Activated CD8-positive, alpha-beta memory T cell treated with anti-CD3 and anti-CD28 coated beads for 1 hour (primary cell): ENCODE measurements at places on chromosomes 7 and 10.

DNA sequence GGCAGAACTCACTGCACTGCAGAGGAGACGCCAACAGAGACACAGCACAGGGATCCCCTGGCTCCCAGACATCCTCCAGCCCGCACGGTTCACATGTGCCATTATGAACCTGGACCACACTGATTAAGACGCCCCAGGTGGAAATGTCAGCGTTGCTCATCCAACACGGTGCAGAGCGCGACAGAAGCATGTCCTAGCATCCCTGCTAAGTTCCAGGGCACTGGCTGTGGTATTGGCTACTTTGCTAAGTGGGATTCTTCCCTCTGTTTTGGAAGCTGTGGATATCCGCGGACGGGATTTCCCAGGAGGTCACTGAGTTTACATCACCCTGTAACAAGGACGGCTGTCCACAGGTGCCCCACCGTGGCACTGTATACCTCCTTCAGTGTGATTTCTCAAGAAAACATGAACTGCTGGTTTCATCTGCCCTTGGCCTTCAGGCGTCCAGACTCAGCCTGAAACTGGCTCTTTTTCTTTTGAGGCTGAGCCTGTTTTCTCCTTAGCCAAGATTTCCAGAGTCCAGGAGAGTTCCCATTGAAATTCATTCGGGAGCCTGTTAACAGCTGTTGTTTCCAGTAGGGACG, 324.0 kb downstream of the WDR37 start:
- no peak for DNase-seq

DNA sequence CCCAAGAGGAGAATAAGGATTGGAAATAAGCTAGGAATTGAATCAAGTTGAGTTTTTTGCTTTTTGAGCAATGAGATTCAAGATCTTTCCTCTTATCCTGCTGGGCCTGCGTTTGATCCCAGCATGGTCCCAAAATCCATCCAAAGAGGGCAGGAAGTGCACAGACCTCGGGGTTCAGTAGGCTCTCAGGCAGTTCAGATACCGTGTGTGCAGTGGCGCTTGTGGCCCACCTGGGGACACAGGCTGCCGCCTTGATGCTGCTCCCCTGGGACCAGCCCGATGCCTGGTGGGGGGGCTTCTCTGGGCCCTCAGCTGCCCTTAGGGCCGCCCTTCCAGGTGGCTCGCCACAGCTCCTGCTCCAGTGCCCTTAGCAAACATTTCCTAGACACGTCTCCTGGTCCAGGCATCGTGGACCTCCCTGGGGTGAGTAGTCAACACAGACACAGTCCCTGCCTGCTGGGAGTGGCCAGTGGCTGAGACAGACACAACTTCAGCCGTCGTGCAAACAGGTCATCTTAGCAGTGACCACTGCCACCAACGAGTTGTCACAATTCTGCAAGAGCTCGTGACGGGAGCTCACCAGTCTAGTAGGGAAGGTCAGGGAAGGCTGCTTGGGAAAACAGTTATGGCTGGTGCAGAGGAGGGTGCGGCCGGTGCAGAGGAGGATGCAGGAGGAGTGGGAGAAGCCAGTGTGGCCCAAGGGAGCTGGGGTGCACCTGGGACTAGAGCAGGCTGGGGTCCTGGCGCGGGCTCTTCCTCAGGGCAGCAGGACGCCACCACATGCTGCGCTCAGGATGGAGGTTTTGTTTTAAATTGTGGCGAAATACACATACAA, 21.7 kb upstream of the JAKMIP3 start:
- no peak for DNase-seq

DNA sequence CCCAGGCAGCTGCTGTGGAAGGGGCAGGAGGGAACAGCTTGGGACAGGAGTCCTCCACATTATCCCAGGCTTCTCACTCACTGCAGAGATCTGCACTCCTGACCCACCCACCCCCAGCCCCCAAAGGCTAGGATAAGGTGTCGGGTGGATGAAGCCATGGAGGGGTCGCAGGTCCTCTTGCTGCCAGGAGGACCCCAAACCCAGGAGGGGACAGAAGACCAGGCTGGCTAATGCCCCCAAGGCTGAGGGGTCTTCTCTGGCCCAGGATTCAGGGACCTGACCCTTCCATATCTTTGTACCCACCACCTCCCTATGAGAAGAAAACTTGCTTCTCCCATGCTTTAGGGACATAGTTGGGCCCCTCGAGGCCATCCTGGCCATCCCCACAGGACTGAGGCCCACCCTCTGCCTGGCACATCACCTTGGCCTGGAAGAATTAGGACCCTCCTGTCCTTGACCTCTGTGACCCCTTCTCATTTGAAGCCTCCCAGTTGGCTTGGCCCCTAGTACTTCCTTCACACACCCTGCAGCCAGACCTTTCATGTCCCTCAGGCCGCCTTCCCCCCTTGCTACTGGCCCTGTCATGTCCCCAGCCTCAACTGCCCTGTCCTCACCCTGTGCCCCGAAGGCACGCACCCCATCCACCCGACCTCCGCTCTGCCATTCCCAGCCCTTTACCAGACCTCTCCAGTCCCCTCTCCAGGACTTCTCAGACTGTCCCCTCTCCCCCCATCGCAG, 21.6 kb downstream of the KCNH2 start:
- DNase-seq: no peak

DNA sequence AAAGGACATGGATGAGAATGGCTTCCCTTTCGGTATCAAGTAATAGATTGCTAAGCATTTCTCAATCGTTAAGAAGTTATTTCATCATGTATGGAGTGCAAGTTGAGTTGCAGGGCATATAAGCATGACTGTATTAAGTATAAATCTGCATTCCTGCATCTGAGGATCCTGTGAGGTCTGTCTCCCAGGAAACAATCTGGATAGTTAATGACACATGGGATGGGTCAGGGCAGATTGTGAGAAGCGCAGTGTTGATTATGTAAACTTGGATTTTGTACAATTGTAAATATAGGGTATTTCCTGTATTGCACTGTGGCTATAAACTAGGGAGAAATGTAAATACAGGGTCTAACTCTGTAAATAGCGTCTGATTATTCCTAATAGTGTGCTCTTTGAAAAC, 102.6 kb downstream of the PLXDC2 start:
- DNase-seq: no peak

- DNase-seq: no peak
Measured at GRCh38 chr10:72074574-72075375, 13.6 kb downstream of the SPOCK2 start.

- no peak for DNase-seq
Measured at GRCh38 chr10:132133449-132134240, 53.1 kb upstream of the DPYSL4 start.

DNA sequence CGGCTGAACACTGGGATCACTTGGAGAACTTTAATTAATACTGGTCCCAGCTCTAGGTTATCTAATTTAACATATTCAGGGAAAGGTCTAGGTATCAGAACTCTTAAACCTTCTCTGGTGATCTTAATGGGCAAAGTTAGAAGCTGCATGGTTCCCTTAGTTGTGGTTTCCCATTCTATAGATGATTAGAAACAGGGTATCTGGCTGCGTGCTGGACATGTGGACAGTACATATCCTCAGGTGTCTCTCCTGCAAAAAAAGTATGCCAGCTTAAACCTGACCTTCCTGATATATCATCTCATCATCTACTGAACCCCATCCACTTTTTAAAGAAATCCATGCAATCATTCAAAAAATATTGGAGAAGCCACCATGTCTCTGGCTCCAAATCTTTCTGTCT, 284.5 kb upstream of the DKK1 start:
- DNase-seq: no peak

DNA sequence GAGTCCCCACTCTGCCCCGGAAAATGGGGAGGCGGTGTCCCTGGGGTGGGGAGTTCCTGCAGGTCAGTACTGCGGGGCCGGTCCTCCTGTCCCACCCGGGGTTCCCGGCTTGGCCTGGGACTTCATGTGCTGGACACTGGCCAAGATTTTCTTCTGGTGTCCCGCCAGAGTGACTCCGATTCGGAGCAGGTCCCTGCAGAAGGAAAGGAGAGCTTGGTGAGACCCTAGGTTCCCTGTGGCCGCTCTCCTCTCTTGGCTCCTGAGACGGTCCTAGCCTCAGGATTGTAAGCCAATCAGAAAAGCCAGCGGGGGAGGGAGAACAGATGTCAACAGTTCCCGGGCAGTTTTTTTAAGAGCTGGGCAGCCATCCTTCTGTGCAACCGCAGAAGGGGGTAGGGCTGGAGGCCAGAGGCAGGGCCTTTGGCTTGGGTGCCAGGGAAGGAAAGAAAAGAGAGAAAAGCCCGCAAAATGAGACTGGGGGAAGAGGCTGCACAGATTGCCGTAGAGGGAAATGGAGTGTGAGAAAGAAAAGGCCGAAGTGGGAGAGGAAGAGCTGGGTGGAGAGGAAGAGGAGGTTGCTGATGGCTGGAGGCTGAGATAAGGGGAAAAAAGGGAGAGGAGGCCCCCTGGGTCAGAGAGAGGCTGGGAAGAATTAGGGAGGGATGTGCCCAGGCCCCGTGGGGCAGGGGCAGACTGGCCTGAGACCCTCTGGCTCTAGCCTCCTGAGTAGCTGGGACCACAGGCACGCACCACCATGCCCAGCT, 23.7 kb downstream of the EPHB4 start:
- no peak for DNase-seq

DNA sequence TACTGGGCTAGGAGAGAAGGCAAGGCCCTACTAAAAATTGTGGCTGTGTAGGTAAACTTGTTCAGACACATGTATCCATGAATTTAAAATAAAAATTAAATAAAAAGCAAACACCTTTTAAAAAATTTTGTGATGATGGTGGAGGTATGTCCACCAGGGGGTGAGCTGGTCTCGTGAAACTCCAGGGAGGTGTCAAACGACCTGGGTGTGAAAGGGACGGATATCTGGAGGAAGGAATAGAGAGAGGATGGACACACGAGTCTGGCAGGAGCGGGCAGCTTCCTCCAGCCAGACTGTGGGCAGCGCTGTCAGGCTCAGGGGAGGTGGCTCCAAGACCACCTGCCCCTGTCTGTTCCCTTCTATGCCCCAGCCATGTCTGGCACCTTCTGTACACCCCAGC, 34.8 kb upstream of the DMBT1 start:
- DNase-seq: no peak

- DNase-seq: no peak
Measured at GRCh38 chr10:96397902-96398301, 39.1 kb upstream of the OPALIN start.

DNA sequence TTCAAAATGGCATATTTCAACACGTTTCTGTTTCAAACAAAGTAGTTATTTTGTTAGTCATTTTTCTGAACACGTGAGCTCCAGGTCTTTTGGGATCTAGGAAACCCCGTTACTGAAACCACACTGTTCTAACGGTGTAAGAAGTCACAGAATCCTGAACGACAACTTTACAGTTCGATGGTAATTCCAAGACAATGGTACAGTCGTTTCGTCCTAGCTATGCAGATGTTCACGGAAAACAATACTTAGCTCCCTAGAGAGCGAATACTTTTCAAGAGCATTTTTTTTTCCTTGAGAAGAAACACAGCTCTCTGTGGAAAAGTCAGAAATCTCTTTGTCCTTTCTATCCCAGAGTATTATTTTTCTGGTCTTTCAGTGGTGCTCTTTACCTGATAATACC, 254.1 kb downstream of the ADARB2 start:
- no peak for DNase-seq

GRCh38 chr10:70055550-70055949, 2.9 kb downstream of the MACROH2A2 start:
- DNase-seq: no peak

DNA sequence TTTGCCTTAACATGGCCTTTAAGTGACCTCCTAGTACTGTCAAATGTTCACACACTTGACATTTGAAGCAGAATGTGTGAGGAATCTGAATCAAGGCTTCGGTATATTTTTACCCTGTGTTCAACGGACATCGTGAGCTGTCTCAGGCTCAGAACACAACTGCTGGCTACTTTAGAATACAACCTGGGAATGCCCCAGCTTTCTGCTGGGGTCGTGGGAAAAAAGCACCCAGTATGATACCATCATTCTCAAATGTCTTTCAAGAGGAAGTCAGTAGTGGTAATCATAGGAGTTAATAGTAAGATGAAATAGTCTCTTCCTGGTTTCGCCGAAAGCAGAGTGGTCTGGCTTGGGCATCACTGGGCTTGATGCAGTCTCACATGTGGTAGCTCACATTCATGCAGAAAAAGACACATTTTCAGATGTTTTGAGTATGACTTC, 67.2 kb downstream of the CREB5 start:
- no peak for DNase-seq

GRCh38 chr10:129464251-129464650, 2.8 kb upstream of the MGMT start:
- DNase-seq: no peak

GRCh38 chr10:3531670-3532069, 253.3 kb downstream of the KLF6 start:
- DNase-seq: no peak

DNA sequence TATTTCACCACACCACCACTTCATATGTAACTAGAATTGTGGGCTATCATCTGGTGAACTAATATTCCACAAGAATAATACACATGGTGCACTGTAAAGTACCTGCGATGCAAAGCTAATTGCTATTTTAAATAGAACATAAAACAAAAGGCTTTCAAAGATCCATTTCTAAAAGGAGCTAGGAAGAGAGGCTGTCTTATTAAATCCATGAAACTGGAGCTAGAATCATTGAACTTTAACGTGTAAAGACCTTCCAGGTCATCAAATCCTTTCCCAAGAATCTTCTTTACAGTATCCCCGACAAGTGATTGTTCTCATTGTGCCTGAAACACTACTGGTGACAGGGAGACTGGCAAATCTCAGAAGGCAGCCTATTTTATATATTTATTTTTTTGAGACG, 224.9 kb downstream of the CHCHD3 start:
- DNase-seq: no peak

- no peak for DNase-seq
Measured at GRCh38 chr7:68813551-68814080, 784.7 kb upstream of the AUTS2 start.

- DNase-seq: no peak
Measured at GRCh38 chr7:157537056-157537455, 200.3 kb downstream of the DNAJB6 start.

GRCh38 chr7:123557016-123557397, 611 bp downstream of the NDUFA5 start:
- no peak for DNase-seq

DNA sequence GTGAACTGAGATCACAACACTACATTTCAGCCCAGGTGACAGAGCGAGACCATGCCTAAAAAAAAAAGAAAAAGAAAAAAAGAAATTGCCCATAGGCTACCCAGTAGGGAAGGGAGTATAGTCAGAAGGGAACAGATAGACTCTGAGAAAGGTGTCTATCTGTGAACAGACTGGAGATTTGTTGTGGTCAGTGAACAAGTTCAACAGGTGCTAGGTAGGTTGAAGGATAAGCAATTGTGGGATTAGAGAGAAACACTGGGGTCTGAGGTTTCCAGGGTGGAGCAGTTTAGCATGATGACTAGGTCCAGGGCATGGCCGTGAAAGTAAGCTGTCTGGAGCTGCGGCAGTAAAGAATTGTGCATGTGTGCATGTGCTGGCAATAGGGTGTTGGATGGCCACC, 6.9 kb downstream of the LRGUK start:
- no peak for DNase-seq

GRCh38 chr10:73217628-73218027, 29.4 kb downstream of the DNAJC9 start:
- no peak for DNase-seq

- peak; percentile 22 for DNase-seq
Measured at GRCh38 chr7:44145969-44146911, 5.1 kb upstream of the MYL7 start.

GRCh38 chr7:151676759-151677158, 157.1 kb upstream of the RHEB start:
- no peak for DNase-seq
